AG04450 (cell line): ENCODE measurements at places on chromosomes 5 and 9.

- DNase-seq, result no peak
These were observed 12.0 kb downstream of the PCDHAC2 start for GRCh38 chr5:140978260-140978659.

DNA sequence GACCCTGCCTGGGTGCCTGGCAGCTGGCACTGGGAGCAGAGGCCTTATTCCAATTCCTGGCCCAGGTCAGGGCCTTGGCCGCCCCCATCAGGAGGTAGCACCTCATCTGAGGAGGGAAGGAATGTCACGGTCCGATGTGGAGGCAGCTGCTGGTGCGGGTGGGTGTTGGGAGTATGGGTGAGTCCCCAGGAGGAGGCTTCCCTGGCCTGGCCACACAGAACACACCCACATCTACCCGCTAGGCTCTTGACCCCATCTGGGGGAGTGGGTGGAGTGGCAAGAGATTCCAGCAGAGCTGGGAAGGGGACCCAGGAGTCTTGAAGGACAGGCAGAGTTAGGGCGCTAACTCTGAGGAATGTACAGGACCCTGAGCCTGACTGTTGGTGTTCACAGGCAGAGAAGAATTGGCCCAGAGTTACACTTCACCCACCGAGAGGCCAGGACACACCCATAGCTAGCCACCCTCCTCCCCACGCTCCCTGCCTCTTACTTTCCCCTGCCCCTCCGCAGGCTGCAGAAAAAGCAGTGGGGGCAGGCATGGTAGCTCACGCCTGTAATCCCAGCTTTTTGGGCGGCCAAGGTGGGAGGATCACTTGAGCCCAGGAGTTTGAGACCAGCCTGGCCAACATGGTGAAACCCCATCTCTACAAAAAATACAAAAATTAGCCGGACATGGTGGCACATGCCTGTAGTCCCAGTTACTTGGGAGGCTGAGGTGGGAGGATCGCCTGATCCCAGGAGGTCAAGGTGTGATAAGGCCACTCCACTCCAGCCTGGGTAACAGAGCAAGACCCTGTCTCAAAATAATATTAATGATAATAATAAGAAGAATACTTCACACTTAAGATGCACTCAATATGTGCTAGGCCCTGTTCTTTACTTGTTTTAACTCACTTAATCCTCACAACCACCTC is 6.0 kb downstream of the OLFML2A start:
- DNase-seq, result no peak

- no peak for DNase-seq
These were observed 157.0 kb upstream of the SMIM23 start for GRCh38 chr5:171628633-171628974.

- DNase-seq, result no peak
These were observed 802 bp downstream of the CCDC107 start for GRCh38 chr9:35658968-35659220.

- DNase-seq, result no peak
These were observed 988.3 kb downstream of the DTWD2 start for GRCh38 chr5:117999939-118000549.

- DNase-seq, result peak; percentile 56
These were observed at the start of gene NSG2 for GRCh38 chr5:174045470-174046025. Gene NSG2 (plus strand): TSS chr5:174045706. CDS start chr5:174046756, 1,050 bp downstream.

DNA sequence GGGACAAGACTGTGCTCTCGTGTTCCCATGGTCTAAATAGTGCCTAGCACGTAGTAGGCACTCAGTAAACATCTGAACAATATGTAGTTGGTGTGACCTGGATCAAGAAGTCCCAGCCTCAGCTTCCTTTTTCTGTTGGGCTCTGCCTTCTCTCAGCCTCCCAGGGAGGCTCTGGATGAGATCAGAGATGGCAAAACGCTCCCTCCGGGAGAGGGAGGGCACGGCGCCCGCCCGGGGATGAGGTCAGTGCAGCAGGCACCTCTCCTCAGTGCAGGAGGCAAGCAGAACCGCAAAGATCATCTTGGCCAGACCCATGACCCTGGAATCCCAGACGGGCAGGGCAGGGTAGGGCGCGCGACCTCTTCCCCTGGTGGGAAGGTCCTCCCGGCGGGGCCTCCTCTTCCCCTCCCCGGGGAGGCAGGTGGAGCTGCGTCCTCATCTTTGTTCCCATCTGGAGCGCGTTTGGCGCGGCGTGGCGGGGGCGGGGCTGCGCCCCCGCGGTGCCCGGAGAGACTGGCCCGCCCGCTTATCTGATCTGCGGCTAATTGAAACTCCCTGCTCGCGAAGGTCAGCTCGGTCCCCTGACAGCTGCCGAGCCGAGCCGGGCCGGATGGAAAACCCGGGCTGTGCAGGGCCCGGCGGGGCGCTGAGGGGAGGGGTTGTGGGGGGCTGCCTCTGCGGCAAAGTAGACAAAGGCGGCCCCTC is 60.9 kb downstream of the CXXC5 start:
- no peak for DNase-seq

GRCh38 chr9:136057236-136058081 is 37.6 kb downstream of the NACC2 start:
- no peak for DNase-seq

- no peak for DNase-seq
These were observed 76.4 kb upstream of the TARS1 start for GRCh38 chr5:33364406-33364805.

GRCh38 chr9:13568841-13569601 is 289.5 kb upstream of the MPDZ start:
- no peak for DNase-seq

GRCh38 chr9:81823672-81824554 is 104.3 kb upstream of the SPATA31D4 start:
- DNase-seq, result no peak

DNA sequence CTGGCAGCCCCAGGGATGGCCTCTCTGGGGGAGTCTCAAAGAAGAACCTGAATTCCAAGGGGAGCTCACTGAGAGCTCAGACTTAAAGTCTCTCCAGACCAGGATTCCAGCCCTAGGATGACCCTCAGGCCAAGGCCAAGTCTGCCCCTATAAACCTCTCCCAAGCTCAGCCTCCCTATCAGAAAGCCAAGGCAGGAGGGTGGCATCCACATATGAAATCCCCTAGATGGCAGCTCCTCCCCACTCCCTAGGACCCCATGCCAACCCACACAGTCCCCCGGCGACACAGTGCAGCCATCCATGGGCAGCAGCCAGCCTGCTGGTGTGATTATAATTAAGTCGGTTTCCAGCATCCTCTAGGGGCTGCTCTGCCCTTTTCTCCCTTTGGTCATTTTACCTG is 269.9 kb downstream of the CDK5RAP2 start:
- DNase-seq, result no peak

GRCh38 chr9:84857211-84857610 is 187.7 kb downstream of the NTRK2 start:
- no peak for DNase-seq

DNA sequence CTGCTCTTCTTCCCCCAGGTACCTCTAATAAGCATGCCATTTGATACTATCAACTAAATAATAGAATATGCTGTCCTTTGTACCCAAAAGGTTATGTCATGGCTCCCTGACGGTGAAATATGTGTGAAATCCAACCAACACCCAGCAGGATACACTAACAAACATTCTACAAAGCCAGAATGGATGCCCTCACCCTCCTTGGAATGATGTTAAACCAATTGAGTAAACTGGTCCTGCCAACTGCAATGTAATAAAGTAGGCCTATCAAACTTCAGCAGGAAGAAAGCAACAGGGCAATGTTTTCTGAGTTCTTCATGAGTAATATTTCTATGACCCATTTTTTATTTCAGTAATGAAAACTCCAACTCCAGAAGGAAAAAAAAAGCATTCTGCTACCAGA is 24.9 kb downstream of the RGMB start:
- DNase-seq, result no peak

DNA sequence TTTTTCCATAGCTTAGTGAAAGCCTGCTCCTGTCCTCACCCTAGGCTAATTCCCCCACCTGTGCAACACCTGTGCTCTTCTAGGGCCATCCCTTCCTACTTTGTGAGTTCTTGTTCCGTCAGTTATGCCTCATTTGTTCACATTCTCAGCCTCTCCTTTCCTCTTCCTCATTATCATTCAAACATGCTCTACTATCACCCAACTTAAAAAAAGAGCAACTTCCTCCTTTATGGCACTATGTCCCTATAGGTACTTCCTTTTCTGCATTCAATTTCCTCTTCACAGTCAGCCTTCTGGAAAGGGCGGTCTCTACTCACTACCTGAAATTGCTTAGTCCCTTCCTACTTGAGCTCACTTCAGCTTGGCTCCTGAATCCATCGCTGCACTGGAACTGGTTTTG is 111.8 kb upstream of the LHFPL2 start:
- DNase-seq, result no peak

GRCh38 chr9:69421908-69422801 is 97.1 kb downstream of the ENTREP1 start:
- peak; percentile 29 for DNase-seq

DNA sequence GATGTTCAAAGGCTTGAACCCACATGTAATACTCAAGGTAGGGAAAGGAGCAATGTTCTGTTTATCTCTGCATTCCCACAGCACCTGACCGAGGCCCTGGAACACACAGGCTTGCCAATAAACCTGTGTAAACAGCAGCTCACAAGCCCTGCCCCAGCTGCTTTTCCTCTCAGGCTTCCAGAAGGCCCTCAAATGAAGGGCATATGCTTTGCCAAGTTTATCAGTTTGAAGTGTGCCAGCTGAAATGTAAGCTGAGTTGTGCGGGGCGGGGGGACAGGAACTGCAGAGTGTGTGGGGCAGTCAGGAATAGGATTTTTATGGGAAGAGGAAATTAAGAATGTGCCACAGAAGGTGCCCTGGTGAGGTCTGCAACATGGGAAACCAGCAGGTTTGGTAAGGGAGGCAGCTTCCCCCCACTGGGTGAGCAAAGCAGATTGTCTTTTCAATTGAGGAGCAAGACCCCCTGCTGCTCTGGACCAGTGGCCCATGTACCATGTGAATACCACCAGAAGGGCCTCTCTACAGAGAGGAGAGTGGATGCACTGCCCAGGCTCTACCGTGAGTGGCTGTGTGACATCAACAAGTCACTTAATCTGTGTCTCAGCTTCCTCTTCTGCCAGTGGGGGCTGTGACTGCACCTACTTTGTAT is 194.8 kb downstream of the SPOCK1 start:
- no peak for DNase-seq

GRCh38 chr5:94811331-94811730 is 192.9 kb downstream of the SLF1 start:
- no peak for DNase-seq

DNA sequence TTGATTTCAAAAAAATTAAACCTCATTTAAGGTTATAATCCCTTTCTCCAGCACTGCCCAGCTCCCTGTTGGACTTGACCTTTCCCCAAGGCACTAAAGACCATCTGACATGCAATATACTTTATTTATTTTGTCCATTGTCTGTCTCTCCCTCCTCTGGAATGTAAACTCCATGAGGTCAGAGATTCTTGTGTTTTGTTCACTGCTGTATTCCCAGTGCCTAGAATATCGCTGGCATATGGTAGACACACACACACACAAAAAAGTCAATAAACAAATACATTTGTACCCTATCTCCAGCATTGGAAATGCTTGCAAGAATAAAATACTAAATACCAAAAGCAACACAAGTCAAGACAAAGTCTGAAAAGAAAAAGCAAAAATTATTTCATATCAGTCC is 17.3 kb upstream of the ARSB start:
- no peak for DNase-seq

GRCh38 chr5:115629903-115630302 is 4.1 kb upstream of the TMED7 start:
- DNase-seq, result no peak

DNA sequence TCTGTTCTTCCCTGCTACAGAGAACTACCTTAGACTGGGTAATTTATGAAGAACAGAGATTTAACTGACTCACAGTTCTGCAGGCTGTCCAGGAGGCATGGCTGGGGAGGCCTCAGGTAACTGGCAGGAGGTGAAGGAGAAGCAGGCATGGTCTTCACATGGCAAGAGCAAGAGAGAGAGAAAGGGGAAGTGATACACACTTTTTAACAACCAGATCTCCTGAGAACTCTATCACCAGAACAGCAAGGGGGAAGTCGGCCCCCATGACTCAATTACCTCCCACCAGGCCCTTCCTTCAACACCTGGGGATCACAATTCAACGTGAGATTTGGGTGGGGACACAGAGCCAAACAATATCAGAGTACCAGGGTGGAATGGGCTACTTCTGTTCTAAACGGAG is 766.8 kb downstream of the TLE1 start:
- DNase-seq, result no peak

DNA sequence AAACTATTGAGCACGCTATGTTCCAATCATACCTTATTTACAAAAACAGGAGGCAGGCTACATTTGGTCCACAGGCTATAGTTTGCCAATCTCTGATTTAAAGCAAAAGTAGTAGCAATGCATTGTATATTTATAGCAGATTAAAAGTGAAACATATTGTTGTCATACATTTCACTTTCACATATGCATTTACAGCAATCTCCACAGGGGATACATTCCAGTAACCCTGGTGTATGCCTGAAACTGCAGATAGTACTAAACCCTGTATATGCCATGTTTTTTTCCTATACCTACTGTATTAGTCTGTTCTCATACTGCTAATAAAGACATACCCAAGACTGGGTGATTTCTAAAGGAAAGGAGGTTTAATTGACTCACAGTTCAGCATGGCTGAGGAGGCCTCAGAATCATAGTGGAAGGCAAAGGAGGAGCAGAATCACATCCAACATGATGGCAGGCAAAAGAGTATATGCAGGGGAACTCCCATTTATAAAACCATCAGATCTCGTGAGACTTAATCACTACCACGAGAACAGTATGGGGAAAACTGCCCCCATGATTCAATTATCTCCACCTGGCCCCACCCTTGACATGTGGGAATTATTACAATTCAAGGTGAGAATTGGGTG is 5.9 kb upstream of the CSF1R start:
- no peak for DNase-seq

- DNase-seq, result no peak
These were observed 5.5 kb downstream of the PRSS3 start for GRCh38 chr9:33800886-33801285.

DNA sequence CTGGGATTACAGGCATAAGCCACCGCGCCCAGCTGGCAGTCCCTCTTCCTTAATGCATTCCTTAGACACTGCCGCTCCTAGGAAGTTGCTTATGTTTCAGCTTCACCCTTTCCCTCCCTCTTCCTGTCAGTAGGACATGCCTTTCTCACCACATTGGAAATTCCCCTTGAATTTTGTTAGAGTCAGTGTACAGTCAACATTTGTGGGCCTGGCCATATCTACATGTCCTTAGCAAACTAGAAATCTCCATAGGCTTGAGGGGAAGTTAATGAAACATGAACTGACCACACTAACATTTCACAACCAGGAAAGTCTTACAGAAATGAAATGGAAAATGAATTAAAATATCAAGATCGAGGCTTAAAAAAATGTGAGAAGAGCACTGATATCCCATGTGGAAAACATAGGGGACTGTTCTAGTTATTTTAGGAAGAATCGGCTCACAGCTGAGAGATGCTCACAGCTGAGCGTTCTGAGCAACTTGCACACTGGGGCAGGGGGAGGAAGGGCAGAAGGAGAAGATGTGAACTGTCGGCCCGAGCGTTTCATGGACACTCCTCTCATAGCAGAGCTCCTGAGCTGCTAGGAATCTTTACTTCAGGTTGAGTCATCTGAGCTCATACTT is 21.1 kb upstream of the LVRN start:
- DNase-seq, result peak; percentile 92
